ENCODE measurements at places on chromosomes 1 and 21.

DNA sequence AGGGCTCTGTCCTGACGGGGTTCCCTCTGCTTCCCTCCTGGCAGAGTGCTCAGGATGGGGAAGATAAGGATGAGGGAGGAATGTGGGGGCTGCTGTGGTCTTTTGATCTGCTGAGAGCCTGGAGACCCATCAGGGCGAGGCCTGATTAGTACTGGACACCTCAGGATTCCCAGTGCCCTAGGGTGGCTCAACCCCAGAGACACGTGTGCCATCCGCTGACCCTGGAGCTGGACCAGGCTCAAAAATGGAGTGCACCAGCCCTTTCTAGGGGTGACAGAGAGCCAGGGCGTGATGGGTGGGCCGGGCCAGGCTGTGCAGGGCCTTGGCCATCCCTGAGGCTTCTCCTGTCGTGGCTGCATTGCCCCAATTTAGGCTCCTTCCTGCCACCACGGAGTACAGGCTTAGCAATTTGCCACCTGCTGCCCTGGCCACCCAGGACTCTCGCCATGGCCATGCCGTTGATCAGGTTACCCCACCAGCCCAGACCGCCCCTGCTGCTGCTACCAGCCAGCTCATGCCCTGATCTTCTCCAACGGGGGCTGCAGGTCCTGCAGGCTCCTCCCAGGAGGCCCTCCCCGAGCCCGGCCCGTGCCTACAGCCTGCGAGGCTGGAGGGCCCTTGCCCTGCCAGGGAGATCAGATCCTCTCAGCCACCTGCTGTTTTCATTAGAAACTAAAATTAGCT lies 9.5 kb downstream of the WNT4 start:
- no peak for DNase-seq

DNA sequence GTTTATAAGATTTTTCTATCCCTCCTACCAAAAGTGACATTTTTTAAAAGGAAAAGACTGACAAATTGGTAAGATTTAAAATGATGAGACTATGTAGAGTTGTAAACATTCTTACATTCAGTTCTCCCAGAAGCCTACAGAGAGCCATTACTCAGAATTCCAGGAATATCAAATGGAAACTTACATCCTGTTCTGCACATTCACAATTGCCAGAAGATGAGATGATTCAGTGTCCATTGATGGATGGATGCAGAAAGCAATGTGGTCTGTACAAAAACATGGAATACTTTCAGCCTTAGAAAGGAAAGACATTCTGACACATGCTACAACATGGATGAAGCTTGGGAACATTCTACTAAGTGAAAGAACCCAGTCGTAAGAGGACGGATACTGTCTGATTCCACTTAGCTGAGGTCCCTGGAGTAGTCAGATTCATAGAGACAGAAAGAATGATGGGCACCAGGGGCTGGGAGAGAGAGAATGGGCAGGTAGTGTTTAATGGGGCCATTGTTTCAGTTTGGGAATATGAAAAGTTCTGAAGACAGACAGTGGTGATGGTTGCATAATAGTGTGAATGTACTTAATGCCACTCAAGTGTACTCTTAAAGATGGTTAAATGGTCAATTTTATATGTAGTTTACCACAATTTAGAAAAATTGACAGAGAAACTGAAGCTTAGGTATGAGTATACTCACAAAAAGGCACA lies 16.6 kb downstream of the MX1 start:
- no peak for DNase-seq

DNA sequence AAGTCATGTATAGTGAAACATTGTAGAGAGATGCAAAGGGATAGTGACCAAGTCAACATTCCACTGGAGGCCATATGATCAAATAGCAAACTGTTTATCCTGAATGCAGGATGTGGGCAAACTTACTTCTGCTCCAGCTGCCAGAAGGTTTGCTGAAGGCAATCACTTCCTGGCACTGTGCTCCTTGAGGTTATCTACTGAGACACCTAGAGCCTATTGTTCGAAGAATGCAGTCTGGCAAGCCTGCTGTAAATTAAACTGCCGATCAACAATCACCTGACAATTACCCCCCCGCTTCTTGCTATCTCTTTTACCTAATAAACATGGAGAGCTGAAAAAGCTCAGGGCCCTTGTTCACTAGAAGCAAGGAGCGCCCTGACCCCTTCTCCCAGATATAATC lies 139.4 kb upstream of the B3GALT2 start:
- no peak for DNase-seq

GRCh38 chr1:30273456-30273855 lies 449.9 kb downstream of the MATN1 start:
- DNase-seq: no peak

- DNase-seq: peak; percentile 94
Observed at GRCh38 chr1:66395202-66396061, 138.5 kb upstream of the SGIP1 start.

DNA sequence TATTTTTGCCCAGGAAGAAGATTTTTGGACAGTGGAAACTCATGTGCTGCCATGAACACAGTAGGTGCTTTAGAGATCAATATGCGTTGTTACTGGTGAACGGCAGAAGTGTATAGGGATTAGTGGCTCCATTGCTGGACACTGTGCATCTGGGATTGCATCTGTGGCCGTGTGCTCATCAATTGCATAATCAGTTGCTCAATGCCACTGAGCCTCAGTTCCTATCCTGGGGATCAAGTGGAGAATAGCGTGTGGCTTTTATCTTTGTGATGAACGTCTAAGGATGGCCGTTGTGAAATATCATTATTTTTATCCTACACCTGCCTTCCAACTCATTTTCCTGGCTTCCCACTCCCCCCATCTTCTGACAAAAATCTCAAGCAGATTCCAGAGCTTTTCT lies 5.4 kb downstream of the TNN start:
- DNase-seq: peak; percentile 88

- DNase-seq: no peak
Observed at GRCh38 chr1:241097479-241097878, 259.5 kb downstream of the RGS7 start.

DNA sequence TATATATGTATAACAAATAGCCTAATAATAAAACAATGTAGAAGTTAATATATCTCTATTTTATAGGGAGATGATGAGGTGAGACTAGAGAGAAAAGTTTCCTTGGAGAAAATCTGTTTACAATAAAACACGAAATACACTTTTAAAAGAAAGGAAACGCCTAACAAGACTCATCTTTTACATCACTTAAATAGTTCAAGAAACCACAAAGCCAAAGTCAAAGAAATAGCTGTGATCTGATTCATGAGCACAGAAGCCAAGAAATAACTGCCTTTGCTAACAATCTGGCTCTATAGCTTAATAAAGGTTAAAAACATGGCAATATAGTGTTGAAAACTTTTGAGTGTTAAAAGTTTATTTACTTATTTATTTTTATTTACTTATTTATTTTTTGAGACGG lies 61.5 kb downstream of the TOR3A start:
- DNase-seq: no peak

GRCh38 chr1:93614541-93614940 lies 67.1 kb downstream of the BCAR3 start:
- DNase-seq: no peak

GRCh38 chr1:236018885-236019453 lies 45.9 kb downstream of the NID1 start:
- DNase-seq: peak; percentile 8

GRCh38 chr1:26161415-26162219 lies 2.7 kb downstream of the FAM110D start:
- DNase-seq: peak; percentile 74

GRCh38 chr1:54816951-54817350 lies 15.8 kb upstream of the TTC22 start:
- DNase-seq: no peak

DNA sequence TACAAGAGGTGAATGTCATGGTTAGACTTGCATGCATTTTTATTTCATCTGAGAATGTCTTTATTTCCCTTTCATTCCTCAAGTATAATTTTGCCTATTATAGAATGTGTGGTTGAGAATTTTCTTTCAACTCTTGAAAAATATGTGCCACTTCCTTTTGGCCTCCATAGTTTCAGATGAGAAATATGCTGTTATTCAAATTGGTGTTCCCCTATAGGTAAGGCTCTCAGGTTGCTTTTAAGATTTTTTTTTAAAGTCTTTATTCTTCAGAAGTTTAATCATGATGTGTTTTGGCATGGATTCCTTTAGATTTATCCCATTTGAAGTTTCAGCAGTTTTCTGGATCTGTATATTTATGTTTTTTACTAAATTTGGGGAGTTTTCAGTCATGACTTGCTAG lies 2.1 kb downstream of the MROH7 start:
- no peak for DNase-seq

GRCh38 chr1:91651661-91652071 lies 151.0 kb downstream of the CDC7 start:
- DNase-seq: no peak

DNA sequence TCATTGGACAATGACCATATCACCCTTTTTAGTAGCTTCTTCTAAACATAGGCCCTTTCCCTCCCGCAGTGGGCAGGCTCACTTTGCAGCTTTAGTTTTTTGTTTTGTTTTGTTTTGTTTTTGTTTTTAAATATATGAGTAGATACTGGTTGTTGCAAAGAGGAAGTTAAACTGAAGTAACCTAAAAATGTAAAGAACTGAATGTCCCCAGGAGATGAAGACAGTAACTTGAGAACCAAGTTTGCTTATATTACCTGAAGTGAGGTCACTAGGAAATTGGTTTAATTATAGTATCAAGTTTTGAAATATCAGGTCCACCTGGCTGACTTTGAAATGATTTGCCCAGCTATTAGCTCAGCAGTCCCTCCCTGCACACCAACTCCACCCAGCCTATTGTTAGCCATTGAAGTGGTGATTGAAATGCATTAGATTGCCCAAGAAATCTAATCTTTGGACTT lies 18.2 kb downstream of the SMAP2 start:
- DNase-seq: no peak

GRCh38 chr21:42562816-42563215 lies 49.2 kb downstream of the SLC37A1 start:
- no peak for DNase-seq

GRCh38 chr1:5927506-5928370 lies 64.5 kb downstream of the NPHP4 start:
- DNase-seq: no peak

DNA sequence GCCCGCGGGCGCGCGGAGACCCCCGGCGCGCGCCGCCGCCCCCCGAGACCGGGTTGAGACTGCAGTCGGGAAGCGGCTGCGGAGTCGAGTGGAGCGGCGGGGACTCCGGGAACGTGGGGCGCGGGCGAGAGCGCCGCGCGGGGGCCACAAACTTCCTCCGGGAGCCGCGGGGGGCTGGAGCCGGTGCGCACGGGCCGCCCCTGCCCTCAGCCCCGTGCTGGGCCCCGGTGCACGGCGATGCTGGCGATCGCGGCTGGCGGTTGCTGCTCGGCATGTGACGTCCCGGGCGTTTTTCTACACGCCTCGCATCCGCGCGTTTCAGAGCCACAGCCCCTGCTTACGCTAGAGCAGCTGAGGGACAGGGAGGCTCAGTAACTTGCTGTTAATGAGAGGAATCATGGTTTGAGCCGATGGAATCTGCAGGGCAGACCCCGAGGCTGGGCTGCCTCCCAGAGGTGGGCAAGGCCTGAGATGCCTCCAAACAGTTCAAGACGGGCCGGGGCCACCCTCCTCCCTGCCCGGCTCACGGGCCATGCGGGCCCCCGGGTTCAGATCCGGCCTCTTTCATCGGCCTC lies 520 bp downstream of the TMEM201 start:
- DNase-seq: peak; percentile 55

GRCh38 chr1:50930193-50930592 lies 29.9 kb downstream of the FAF1 start:
- DNase-seq: no peak

DNA sequence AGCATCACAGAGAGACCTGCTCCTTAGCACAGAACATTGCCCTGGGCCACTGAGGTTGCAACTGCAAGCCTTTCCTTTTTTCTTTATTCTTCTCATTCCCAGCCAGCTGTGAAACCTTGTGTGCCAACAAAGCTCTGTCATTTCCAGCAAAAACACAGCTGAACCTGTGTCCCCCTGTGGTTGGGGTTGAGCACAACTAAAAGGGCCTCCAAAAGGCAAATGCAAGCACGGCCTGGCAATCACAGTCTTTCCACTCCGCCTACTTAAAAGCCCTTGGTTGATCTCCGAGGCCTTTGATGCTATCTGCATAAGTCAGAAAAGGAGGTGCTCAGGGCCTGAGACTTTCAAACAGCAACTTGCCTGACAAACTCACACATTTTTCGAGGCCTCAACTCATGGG lies 32.7 kb downstream of the SUSD4 start:
- DNase-seq: no peak

GRCh38 chr21:26732432-26733221 lies 112.6 kb downstream of the ADAMTS1 start:
- peak; percentile 22 for DNase-seq

DNA sequence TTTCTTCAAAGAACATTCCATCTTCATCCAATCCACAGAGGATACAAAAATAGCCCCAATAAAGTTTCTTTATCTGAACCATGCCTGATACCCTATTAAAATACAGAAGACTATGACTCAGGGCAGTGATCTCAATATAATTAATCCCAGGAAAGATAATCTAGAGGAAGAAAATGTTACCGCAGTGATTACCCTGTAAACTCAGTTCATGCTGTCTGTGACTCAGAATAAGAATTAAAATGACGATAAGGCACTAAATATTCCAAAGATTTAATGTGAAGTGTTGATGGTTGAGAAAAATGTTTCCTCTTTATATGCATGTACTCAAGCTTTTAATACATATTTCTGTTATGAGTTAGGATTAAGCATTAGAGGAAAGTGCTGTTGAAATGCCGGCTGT lies 88.6 kb upstream of the LYPLAL1 start:
- no peak for DNase-seq

DNA sequence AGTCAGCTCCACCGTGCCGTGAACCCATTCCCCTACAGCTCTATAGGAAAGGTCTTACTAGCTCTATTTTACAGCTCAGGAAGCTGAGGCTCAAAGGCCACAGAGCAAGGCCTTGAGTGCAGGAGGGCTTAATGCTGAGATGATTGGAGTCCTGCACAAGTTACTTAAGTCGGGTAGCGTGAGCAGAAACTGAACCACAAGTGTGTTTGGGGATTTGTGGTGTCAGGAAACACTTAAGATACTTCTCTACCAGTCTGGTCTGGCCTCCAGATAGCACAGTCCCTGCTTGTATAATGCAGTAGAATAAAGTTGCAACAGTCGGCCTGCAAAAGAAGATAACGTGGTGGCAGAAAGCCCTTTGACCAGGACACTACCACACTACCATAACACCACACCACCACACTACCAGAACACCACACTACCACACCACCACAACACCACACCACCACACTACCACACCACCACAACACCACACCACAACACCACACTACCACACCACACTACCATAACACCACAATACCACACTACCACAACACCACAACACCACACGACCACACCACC lies 118.1 kb downstream of the SPSB1 start:
- DNase-seq: peak; percentile 96

DNA sequence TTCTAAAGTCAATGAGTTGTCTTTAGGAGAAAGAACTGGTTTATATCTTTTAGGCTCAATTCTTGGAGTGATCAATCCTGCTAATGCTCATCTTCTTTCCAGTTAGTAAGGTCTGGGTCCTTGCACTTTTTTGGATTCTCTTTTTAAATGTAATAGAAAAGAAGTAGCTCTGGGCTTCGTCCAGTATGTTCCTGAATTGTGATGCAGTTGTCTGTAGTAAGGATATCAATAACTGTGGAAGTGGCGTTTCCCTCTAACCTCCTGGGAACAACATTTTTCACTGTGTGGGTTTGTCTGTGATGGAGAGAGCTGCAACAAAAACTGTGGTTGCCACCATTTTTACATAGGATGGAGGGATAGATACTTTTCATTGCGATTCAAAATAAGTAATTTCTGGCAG lies 367.2 kb downstream of the USP25 start:
- no peak for DNase-seq

GRCh38 chr1:203320591-203321272 lies 15.4 kb downstream of the BTG2 start:
- DNase-seq: peak; percentile 90

GRCh38 chr1:156281281-156281680 lies 1.3 kb downstream of the SMG5 start:
- peak; percentile 80 for DNase-seq
